ENCODE measurements at places on chromosomes 5 and 9.

- DNase-seq = no peak
Measured at GRCh38 chr5:143442385-143442784, 38.9 kb upstream of the NR3C1 start.

- DNase-seq = no peak
Measured at GRCh38 chr9:115594557-115594956, 476.6 kb upstream of the TNC start.

GRCh38 chr9:130333041-130333711, 67.6 kb downstream of the HMCN2 start:
- no peak for DNase-seq

DNA sequence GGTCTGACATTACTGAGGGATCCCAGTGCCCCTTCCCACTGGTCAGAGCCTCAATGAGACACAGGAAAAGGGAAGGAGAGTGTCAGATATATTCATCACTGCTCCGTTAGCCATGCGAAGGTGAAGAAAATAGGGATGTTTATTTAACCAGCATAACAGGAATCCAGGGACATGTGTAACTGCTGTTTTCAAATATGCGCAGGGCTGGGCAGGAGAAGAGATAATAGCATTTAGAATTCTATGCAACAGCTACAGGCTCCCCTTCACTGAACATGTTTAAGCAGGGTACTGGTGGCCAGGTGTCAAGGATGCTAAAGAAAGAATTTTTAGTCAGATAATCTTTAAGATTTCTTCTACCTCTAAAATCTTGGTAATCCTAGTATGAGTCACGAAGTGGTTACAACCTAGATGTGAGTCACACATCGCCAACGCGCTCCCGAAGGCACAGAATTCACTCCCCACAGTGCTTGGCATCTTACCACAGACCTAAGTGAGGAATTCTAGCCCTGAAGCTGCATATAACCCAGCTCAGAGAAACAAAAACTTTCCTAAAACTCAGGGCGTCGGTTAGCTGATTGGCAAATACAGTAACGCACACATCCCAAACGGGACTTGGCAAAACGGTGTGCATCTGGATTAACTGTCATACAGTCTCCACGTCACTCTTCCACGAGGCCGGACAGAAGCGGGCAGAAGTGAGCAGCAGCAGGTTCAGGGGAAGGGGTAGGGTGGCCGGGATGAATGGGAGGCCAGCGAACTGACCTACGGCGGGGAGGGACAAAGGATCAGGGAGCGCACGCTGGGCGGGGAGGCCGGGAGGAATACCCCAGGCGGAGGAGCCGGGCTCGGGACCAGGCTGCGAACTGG, 1.1 kb downstream of the CTNNAL1 start:
- peak; percentile 64 for DNase-seq

DNA sequence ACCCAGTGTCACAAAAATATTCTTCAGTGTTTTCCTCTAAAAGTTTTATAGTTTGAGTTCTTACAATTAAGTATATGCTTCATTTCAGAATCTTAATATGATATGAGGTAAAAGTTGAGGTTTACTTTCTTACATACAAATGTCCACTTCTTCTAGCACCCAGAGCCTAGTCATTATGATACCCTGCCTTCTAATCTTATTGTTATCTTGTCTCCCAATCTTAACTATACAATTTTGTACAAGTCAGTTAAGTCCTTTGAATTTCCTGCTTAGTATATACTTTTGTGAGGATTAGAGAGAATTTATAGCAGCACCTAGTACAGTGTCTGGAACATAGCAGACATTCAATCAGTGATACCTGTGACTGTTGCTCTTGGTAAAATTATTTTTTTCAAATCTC, 29.3 kb downstream of the RAD50 start:
- no peak for DNase-seq

DNA sequence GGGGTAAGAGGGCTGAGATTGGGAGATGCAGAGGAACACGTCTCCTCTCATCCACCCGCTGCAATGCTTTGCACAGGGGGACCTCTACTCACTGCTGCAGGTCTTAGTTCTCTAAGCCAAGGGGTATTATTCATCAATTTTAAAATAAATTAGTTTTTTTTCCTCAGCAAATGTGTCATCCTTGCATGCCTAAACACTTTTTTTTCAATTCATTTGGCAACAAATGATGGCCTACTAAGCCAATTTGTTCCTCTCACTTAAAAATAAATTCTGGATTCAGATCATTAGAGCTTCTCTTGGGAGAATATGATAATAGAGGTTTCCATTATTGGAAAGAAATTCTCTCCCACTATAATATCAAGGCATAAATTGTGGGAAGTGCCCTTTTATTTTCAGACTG, 338.3 kb downstream of the IRX1 start:
- no peak for DNase-seq

GRCh38 chr5:174221436-174221835, 175.9 kb downstream of the NSG2 start:
- no peak for DNase-seq

DNA sequence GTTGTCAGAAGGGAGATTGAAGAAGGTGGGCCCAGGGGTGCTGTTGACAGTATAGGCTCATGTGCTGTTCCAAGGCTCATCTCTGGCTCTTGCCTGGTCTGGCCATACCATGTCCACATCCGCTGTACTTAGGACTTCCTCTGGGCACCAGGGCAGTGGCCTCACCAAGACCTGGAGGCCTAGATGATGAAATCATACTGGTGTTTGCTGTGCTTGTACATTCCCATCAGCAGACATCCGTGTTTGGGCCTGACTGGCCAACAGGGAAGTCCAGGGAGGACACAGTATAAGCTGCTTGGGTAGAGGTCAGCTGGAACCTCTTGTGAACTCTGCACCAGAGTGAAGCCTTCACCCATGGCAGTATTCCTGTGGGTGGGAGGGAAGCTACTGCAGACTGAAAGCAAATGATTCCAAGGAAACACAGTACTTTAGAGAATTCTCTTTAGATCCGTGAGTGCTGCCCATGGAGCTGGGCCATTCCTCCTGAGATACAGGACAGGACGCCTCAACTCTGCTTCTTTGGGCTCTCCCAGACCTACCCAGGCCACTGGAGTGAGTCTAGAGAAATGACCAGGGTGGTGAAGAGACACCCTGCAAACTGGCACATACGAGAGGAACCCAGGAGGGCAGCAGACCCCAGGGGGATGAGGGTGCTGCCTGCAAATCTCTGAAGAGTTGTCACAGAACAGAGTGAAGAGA, 22.5 kb downstream of the POLR1E start:
- no peak for DNase-seq

DNA sequence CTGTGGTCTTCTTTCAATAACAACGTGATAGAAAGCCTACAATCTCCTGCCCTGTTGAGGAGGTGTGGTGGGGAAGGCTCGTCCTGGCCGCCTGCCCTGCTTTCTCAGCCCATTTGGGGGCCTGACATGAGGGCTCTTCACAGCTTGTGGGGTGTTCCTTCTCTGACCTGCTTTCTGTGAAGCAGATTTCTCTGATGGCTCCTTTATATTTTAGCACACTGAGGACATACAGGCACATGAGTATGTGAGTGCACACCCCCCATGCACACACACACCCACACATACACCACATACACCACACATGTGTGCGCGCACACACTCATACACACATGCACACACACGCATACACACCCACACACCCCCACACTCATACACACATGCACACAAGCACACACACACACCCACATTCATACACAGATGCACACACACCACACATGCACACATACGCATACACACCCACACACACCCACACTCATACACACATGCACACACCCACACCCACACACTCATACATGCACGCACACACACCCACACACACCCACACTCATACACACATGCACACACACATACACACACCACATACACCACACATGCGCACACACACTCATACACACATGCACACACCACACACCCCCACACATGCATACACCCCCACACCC, 117.5 kb downstream of the COL5A1 start:
- no peak for DNase-seq

DNA sequence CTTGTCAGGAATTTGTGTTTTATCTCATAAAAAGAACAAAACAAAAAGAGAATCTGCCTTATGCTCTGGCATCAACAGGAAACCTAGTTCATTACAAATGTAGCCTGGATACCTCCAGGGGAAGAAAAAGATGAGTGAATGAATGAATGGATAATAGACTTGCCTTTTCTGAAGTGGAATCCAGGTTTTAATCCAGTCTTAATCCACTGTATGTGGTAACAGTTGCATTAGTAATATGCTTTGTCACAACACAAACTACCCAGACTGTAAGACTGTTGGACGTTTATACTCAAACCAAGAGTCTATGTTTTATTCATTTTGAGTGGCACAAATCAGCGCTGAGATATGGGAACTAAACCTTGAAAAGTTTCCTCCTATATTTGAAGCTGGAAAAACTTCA, 32.1 kb upstream of the MAP3K1 start:
- no peak for DNase-seq

DNA sequence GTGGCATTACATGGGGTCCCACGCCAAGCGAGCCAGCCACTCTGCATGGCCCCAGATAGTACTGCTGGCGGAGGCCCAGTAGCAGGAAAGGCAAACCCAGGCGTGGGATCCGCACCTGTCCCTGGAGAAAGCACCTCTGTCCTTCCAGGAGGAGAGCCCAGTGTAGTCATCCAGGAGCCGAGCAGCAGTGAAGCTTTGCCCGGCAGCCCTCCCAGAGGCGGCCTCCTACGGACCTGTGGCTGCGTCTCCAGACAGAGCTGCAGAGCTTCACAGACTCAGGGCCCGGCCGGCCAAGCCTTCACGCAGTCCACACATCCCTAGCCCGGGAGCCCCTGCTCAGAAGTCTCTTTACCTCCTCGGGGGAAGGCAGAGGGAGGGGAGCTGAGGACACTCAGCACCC, 100.8 kb upstream of the PPP1R26 start:
- DNase-seq = no peak

DNA sequence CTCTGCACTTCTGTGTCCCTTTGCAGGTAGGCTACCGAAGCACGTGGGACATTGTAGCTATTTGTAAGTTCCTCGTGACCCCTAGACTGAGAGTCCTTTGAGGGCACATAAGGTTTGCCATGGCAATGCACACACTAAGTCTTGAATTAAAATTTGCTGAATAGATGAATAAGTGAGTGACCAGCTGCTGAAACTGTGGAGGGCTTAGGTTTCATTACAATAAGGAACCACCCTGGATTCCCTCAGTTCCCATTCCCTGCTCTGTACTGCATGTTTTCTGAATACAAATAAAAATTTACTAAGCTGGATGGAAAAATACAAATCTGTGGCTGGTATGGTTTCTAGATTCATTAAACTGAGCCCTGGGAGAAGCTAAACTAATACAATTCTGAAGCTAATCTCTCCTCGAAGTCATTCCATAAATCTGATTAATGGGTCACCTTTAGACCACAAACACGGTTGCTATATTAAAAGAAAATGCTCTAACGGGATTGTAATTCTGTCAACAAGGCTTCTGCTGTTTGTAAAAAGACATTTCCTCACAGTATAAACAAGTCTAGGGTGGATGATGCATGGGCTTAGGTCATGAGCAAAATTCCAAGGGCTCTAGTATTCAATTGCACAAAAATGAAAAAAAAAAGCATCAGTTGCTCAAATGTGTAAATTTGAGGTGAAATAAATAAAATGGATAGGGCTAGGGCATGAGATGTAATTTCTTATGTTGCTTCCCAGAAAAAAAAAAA, 172.3 kb downstream of the ATP10B start:
- DNase-seq = no peak

DNA sequence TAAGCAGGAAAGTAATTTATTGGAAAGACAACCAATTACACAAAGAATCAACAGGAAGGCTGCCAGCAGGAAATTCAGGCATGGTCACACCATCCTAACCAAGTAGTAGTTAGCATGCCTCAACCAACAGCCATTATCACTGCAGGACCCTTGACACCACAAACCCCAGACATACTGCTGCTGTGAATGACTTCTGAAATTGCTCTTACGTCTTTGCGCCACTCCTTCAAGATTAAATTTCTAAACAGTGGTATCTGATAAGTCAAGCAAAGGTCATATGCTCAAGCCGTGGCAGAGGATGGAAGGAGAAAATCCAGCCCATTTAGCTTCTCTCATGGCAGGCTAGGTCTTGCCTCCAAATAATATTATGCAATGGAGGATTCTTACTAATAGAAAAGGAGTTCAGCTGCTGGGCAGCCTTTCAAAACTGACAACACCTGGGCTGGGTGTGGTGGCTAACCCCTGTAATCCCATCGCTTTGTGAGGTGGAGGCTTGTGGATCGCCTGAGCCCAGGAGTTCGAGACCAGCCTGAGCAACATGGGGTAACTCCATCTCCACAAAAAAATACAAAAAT, 5.0 kb upstream of the PTGER4 start:
- no peak for DNase-seq

- no peak for DNase-seq
Measured at GRCh38 chr5:178770621-178771020, 40.2 kb upstream of the ZNF354A start.

DNA sequence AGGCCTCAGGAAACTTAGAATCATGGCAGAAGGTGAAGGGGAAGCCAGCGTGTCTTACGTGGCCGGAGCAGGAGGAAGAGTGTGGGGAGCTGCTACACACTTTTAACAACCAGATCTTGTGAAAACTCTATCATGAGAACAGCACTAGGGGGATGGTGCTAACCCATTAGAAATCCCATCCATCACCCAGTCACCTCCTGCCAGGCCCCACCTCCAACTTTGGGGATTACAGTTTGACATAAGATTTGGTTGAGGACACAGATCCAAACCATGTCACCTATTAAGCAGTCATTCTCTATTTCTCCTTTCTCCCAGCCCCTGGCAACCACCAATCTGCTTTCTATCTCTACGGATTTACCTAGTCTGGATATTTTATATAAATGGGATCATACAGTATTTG, 26.9 kb downstream of the PBX3 start:
- DNase-seq = no peak

DNA sequence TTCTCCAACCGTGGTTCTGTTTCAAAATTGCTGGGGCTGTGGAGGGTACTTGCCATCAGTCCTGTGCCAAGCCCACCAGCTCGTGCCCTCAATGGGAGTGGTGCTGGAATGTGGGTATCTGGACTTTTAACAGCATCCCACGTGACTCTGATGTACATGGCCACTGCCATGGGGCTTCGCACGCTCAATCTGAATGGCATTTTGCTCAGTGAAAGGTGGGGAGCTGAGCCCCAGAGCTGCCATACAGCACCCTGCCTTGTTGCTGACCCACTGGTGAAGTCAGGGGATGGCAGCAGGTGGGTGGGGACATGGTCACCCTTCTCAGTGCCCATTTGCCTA, 16.6 kb upstream of the SYNPO start:
- DNase-seq = no peak
